ENCODE measurements at places on chromosomes 7 and 10.

DNA sequence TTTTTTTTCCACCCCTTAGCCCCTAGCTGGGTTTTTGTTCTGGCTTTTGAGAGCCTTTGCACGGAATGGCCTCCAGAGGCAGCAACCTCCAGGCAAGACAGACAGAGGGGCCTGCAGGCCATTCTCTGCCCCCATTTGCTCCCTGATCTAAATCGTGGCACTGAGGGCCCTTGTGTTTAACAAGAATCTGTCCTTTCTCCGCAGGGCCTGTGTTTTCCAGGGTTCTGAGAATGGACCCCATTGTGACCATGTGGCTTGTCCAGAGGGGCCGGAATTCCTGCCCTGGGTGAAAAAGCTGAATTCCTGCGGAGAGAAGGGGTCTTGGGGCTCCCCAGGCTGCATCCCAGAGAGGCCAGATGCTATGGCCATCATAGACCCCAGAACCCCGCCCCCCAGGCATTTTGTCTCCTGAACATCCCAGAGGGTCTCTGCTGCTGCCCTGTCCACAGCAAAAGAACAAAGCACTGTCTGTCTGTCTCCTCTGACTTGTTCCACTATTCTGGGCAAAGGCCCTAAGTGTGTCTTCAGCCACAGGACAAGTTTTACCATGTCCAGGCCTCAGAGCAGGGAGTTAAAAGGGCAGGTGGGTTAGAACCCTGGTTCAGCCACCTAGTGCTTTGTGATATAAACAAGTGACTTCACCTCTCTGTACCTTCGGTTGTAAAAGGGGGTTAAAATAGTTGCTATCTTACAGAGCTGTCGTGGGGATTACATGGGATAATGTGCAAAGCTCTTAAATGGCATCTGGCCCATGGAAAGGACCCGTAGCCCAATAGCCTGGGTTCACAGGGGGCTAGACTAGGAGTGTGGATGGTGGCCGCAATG lies 155.6 kb downstream of the SH3PXD2A start:
- no peak for DNase-seq

GRCh38 chr7:12827219-12827821 lies 139.9 kb downstream of the ARL4A start:
- no peak for DNase-seq

GRCh38 chr10:103125323-103126267 lies 67.5 kb downstream of the NT5C2 start:
- DNase-seq = no peak

- no peak for DNase-seq
Measured at GRCh38 chr10:80529604-80530003, 8.1 kb upstream of the SH2D4B start.

DNA sequence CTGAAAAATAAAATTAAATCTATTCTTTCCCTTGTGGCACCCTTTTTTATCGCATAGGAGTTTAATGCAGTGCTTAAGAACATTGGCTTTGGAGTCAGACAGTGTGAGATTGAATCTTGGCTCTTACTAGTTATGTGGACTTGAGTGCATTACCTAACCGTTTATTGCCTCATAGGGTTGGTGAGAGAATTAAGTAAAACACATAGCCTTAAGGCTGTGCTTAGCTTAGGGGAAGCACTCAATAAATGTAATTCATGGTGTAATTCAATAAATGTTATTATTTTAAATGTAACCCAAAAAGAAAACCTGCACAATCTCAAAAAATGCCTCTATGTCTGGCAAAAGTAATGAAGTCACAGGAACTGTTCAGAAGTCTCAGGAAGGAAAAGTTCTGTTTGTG lies 2.7 kb downstream of the STK17A start:
- DNase-seq = no peak

DNA sequence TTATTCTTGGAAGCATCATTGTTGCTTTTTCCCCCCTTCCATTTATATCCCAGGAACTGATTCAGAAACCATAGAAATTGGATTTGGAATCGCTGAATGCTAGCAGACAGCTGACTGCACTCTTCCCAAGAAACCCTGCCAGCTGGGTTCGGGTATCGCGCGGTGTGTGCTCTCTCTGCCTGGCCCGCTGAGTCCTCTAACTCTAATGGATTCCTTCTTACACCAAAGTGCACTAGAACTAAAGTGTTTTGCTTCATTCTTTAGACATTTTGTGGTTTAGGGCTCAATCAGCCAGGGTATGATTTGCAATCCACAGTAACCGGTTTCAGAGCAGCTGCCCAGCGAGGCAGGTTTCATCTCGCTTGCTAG lies 92.2 kb downstream of the EGFR start:
- no peak for DNase-seq

DNA sequence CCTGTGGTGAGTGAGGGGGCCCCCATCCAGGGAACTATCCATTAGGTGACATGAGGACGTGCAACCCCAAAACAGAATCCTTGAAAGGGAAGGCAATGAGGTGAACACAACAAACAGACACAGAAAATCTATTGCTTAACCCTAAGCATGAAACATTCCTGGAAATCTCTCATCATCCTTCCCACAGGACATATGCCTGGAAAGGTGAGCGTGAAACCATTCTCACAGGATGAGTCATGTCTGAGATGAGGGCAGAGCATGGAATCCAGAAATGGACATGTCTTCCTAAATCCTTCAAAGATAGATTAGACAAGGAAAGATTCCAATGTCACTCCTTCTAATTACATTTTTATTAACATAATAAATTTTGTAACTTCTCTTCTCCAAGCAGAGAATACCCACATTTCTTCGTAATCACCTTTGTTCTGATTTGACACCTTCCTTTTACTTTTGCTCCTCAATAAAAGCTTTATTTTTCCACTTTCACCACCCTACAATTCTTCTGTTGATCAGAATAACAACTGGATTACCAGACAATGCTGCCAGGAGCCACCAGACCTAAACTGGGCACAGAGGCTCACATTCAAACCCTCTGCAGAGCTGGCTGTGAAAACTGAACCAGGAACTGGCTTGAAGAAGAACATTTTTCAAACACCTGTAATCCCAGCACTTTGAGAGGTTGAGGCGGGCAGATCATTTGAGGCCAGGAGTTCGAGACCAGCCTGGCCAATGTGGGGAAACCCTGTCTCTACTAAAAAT lies 67.2 kb downstream of the COBL start:
- DNase-seq = no peak

GRCh38 chr10:45454859-45455258 lies 80.8 kb downstream of the ALOX5 start:
- DNase-seq = no peak

DNA sequence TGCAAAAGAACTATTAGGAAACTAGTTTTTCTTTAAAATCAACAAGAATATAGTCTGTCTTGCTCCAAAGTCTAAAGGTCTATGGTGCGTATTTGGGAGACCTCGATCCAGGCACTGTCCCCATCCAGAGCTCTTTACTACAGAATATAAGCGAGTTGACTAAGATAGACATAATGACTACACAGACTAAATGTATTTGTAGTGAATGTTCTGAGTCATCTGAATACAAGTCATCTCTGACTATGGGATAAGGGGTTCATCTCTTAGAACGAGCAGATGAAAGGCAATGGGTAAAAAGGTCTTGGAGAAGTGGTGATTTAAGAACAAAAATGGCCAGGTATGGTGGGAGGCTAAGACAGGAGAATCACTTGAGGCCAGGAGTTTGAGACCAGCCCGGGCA lies 136.0 kb upstream of the RSU1 start:
- DNase-seq = no peak

DNA sequence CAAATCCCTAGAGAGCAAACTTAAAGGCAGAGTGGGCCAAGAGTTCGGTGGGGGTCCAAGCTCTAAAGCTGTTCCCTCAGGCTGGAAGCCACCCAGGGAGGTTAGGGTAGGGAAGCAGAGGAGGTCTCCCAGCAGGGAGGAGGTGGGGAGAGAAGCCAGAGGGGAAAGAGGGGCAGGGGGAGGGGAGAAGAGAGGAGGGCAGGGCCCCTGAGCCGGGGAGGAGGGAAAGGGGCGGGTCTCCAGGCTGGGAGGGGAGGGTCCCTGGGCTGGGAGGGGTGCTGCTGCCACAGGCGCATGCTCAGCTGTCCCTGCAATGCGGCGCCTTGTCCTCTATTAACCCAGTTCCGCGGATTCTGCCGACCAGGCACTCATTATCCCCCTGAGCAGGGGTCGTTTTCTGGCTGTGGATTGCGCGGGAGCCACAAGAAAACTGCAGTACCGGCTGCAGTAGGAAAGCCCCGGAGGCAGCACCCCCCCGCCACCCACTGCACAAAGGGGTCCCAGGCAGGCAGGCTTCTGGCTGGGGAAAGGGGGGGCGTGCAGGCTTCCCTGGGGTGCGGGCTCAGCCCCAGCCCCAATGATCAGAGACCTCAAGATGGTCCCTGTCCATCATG lies 49.3 kb downstream of the CAMK2B start:
- no peak for DNase-seq

DNA sequence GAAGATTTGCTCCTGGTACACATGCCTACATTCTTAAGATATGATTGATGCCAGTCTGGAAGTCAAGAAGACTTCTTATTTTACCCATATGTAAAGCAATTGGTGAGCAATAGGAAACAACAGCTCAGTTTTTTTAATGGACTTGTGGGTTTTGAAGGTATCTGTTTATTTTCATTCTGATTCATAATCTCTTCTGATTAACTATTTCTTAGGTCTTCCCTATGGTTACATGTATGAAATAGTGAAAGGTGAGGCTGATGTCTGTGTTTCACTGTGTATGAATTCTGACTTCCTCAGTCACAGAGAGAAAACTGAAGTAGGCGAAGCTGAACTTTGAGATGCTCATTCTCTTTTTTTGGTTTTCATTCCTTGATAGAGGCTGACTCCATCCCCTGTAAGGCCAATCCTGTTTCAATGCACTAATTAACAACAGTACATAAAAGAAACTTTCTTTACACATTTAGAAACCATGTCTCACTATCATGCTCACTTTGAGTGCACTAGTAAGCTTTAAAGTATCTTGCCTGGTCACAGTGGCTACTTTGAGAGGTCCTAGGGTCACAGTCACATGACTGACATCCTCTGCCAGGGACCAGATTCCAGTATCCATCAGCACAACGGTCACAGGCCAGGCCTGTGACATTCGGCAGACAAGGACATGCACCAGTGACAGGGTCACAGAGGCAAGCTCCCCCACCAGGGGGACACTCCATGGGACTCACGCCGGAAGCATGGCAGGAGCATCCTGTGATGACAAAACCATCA lies 59.5 kb upstream of the LAMB1 start:
- no peak for DNase-seq

GRCh38 chr7:149799397-149800168 lies 26.2 kb upstream of the ZNF467 start:
- peak; percentile 66 for DNase-seq

DNA sequence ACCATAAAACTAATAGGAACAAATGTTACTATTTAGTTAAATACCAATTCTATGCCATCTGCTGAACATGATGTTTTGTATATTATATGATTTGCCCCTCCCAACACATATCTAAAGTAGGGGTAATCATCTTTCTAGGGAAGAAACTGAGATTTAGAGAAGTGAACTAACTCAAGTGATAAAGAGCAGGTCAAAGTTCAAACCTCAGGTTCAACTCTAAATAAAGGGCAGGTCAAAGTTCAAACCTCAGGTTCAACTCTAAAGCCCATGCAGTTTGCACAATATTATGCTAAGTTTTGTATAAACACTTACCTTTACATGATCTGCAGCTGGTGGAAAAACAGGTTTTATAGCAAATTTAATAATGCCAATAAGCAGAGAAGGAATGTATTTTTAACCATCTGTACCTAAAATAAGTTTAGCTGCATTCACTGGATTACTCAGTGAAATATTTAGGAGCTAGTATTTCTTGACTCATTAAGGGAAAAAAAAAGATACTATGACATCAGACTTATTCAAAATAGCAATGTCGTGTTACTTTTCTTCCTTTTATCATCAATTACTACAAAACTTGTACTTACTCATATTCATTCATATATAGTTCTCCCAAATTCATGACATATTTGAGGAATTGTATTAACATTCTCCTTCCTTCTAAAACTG lies 1194.3 kb upstream of the CELF2 start:
- no peak for DNase-seq

- no peak for DNase-seq
Measured at GRCh38 chr7:120990468-120991118, 2.1 kb downstream of the CPED1 start.

- no peak for DNase-seq
Measured at GRCh38 chr10:70590655-70591416, 11.7 kb downstream of the PRF1 start.

GRCh38 chr10:56585447-56586171 lies 224.6 kb upstream of the ZWINT start:
- DNase-seq = no peak

GRCh38 chr7:158096582-158096981 lies 491.0 kb downstream of the PTPRN2 start:
- no peak for DNase-seq

DNA sequence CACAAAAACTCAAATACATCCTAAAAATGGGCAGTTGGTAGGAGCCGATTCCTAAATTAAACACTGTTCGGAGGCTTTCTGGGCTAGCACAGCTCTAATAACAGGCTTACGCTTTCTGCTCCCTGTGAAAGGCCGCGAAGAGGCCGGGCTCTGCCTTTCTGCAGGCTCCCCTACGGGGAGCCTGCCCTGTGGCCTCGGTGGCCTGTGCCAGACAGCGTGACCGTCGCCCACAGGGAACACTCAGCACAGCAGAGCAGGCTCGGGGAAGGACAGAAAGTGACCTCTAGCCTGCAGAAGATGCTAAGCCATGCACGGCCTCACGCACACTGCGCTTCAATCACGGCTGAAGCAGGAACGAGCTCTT lies 64.2 kb downstream of the DIP2C start:
- DNase-seq = no peak

GRCh38 chr10:13195016-13195415 lies 33.7 kb downstream of the MCM10 start:
- DNase-seq = no peak

- no peak for DNase-seq
Measured at GRCh38 chr7:12297283-12298108, 86.4 kb downstream of the TMEM106B start.

- DNase-seq = no peak
Measured at GRCh38 chr10:44281662-44282061, 103.2 kb downstream of the CXCL12 start.

DNA sequence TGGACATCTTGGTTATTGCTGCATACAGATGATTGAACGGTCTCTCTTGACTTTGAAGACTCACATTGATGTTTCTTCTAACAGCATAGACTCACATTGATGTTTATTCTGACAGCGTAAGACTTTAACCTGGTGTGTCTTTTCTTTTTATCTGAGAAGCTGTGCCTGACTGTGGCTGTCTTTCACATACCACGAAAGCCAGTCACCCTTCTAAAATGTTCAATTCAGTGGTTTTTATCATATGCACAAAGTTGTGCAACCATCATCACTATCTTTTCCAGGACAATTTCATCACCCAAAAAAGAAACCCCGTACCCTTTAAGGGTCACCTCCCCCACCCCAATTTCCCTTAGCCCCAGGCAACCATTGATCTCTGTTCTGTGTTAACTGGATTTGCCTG lies 24.7 kb downstream of the CELF2 start:
- DNase-seq = no peak

GRCh38 chr10:123530166-123530870 lies 135.8 kb upstream of the GPR26 start:
- DNase-seq = no peak
